ENCODE measurements at places on chromosomes 4 and X. TPM values are rescaled to one million over a fixed set of nuclear protein-coding genes. Genes with fewer than 3 reads are reported as not detected.

DNA sequence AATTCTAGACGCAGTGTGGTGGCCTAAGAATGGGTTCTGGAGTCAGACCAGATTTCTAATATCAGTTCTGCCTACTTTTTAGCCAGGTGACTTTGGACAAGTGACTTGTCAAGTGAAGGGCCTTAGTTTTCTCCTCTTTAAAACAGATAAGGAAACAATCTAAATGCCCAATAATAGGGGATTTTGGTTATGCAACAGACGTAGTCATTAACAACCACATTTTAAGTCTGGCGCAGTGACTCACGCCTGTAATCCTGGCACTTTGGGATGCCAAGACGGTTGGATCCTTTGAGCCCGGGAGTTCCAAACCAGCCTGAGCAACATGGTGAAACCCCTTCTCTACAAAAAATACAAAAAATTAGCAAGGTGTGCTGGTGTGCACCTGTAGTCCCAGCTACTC is 2.1 kb upstream of the ZMYM3 start:
- no peak for DNase-seq

DNA sequence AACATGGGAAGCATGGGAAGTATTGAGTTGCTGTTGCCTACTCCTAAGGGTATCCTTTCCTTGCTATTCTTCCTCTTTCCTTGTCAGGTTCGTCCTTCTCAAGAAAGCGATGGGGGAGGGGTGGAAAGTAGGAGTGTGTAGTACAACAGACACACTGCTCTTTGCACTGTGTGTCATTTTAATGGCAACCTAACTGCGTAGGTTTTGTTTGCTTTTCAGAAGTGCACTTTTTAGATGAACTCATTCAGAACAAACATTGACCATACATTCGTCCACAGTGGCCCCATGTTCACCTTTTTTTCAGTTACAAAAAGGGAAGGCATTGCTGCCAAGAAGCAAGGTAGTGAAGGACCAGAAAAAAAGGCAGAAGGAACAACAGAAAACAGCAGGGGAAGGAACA is 10.2 kb upstream of the YIPF6 start:
- DNase-seq = no peak

DNA sequence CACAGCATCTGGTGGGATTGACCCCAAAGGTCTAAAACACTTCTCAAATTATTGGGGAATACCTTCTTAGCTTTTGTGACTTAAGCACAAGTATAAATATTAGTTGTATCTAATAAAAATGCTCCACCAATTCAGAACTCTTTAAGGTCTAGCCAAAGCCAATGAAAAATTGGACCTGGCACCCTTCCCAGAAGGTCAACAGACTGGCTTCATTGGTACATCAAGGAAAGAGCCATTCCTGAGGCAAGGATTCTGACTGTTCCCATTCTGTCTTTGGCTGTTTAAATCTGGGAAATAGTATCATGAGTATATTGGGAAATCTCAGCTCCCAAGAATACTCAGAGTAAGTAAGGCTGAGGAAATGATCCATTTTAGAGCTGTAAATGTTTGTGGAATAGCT is 153.0 kb upstream of the TRPC5 start:
- DNase-seq = no peak

JCHAIN gene
- 374 TPM for total RNA-seq

DNA sequence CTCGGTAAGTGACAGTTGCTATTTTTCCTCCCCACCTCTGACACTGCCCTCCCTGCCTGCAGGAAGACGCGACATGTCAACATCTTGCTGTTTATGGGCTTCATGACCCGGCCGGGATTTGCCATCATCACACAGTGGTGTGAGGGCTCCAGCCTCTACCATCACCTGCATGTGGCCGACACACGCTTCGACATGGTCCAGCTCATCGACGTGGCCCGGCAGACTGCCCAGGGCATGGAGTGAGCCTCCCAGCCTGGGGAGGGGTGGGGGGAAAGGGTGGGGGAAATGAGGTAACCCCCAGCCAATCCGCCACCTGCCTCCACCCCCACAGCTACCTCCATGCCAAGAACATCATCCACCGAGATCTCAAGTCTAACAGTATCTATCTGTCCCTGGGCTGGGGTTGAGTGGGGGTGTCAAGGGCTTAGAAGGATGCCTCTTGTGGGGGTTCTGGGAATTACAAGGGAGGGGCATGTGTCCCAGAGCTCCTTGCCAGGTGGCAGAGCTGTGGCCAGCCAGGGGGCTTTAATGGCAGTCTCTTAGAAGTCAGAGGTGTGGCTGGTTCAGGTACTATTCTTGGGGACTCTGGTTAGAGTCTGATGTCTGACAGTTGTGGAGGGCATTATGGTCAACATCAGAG is 7.8 kb downstream of the ARAF start:
- no peak for DNase-seq

- DNase-seq = no peak
Measured at GRCh38 chrX:26032111-26032912, 105.8 kb upstream of the MAGEB18 start.

CXCL9 gene
- total RNA-seq = 1.2 TPM

- DNase-seq = peak; percentile 72
Measured at GRCh38 chrX:68832101-68832416, 3.2 kb downstream of the EFNB1 start.

TMPRSS11A gene
- total RNA-seq = not detected

MAGEE2 gene
- not detected for total RNA-seq

DNA sequence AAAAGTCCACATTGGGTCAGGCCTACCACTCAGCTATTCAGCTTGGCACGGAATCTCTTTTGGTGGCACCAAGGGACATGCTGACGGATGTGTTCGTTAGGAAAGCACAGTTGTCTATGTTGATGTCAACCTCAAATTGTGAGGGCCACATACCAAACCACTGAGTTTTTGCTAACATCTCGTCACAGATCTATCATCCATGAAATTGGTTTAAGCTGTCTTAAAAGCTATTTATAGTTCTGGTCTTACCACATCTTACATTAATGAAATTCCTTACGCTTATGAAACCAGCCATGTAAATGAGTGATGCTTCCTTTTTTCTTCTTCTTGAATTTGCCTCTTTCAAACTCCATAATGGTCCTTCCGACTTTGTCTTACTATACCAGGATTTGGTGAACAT is 101.5 kb downstream of the MGST2 start:
- DNase-seq = no peak

DNA sequence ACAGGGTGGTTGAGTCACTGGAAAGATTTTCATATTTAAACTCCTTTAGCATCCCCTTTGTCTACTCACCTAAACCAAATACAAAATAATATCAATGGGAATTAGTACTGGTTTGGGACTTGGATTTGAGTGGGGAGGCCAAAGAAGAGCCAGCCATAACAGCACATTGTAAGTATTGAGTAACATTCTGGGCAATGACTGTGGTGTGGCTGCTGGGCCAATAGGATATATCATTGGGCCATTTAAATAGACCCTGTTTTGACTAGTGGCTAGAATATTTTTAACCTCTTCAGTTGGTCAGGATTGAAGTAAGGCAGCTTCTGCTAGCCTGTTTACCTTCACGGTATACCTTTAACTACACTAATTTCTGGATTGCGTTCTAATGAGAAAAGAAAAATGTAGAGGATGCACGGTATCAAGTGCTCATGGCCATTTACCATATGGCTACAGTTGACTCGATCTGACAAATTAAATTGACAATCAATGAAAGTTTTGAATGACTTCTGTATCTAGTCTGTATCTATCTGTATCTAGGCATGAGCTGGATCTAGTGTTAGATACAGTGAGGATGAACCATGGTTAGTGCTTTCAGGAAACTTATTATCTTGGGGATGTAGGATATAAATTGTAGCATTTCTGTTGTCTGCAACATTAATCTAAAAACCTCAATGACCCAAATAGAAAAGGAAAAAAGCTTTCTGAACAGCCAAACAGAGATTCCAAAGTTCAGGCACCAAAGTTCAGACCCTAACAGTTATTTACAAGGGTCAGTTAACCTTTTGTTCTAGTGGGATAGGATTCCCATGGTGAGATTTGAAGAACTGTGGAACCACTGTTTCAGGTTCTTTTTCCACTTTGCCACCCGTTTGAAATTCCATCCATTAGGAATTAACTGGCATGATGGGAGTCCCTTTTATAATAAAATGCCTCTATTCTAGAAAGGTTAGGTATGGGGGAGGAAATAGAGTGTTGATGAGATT is 6.8 kb upstream of the ALB start:
- no peak for DNase-seq

- DNase-seq = no peak
Measured at GRCh38 chr4:151318307-151319006, 6.9 kb downstream of the SH3D19 start.

DCAF8L2 gene
- total RNA-seq = not detected

SPIN2B gene
- total RNA-seq = 19.8 TPM

CENPVL1 gene
- not detected for total RNA-seq

FAM184B gene
- total RNA-seq = not detected

- DNase-seq = no peak
Measured at GRCh38 chrX:24682739-24683432, 10.8 kb upstream of the POLA1 start.

DNA sequence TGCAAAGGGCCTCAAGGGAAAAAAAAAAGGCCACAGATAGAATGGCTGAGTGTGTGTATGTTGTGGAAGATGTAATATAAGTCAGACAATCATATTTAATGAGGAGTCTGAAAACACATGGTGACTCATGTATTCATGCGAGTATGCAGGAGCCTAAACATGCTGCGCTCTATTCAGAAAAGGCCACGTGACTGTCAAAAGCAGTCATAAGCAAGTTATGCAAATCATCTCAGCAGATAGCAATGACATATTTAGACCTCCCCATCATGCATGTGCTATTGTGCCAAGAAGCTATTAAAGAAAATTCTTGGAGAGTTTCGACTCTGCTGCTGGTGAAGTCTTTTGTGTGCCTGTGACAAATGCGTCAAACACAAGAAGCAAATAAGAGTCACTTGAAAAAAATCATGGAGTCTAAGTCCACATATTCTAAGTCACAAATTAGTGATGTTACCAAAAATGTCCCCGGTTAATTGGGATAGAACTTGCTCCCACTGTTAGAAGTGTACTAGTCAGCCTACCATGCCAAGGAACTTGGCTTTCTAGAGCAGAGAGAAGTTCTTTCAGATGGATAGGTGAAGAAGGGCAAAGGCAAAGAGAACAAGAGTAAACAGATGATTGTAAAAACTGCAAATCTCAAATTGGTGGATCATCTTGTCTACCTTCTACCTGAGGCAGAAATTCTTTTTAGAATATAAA is 5.0 kb downstream of the LNX1 start:
- no peak for DNase-seq

DNA sequence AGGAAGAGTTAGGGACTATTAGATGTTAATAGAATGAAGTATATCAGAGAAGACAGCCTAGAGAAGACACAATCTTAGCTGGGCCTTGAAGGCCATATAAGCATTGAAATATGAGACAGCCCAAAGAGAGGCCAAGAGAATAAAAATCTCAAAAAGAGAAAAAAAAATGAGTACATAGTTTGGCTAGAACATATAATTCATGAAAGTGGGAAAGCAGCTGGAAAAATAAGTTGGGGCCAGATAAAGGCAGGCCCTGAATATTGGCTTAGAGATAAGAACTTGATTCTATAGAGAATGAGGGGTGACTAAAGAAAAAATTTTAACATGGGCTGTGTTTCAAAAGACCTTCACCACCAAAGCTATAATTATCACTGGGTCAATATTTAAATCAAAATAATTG is 7.4 kb upstream of the UTP3 start:
- no peak for DNase-seq

GRCh38 chrX:10513974-10514373 is 106.4 kb downstream of the MID1 start:
- DNase-seq = no peak

DNA sequence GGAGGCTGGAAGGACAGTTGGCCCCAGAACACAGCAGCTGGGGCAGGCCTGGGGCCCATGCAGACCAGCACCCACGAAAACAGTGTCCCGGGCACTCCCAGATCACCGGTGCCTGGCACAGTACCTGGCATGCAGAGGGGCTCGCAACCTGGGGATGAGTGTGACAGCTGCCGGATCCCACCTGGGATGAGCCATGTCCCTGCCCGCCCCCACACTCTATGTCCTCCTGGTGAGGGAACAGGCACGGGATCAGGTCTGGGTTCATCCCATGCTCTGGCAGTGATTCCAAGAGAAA is 22.8 kb upstream of the PPP2R2C start:
- DNase-seq = no peak

HELT gene
- total RNA-seq = not detected

MAGEB10 gene
- total RNA-seq = not detected

DNA sequence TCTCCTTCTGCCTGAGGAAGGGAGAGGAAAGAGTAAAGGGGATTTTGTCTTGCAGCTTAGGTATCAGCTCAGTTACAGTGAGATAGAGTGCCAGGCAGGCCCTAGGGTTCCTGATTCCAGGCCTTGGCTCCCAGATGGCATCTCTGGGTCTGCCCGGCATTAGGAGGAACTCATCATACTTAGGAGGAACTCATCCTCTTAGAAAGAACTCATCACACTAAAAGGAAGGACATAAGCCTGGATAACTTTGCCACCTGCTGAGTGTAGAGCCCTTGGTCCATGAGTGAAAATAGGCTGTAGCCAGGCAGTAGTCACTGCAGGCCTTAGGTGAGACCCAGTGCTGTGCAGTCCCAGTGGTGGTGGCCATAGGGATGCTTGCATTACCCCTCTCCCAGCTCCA is 367.1 kb downstream of the PACRGL start:
- no peak for DNase-seq

DNA sequence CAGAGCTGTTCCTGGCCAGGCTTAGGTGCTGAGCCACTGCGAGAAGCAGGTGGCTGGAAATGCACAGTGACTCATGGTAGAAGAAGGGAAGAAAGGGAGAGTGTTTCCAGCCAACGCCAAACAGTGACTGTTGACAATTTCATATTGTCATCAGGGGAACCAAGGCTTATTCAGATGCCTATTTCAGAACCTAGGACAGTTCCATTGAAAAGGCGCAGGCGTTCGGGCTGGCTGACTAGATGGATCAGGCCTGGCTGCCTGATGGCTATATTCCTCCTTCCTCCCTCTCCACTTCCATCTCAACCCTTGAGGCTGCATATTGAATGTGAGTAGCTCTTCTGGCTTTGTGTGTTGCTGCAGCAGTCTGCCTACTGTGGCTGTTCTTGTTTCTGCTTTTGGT is 73.0 kb upstream of the FRMPD4 start:
- DNase-seq = no peak

VCX3A gene
- not detected for total RNA-seq

DNA sequence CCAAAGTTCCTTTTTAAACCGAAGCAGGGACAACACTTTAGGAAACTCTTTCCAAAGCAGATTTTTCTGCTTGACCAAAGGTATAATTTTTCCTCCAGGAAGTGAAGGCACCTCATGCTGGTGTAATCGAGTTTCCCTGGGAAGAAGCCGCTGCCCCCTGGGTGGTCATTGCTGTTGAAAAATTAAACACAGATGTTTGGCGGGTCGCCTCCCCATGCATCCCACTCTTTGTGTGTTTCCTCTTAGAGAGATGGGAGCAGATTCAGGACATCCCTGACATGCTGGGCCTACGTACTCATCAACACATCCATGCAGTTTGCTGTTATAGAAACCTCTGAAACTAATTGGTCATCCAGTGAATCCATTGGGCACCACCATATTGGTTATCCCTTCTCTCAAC is 179.2 kb upstream of the HCCS start:
- DNase-seq = no peak

- DNase-seq = no peak
Measured at GRCh38 chrX:46681849-46682248, 77.1 kb downstream of the SLC9A7 start.
